Nephron progenitor cell (in vitro differentiated cells): ENCODE measurements at places on chromosomes 1 and 21.

GRCh38 chr1:201226178-201226514 is 35.5 kb downstream of the IGFN1 start:
- DNase-seq: no peak

- DNase-seq: no peak
These were observed 1.6 kb upstream of the TMEM63A start for GRCh38 chr1:225883616-225884265.

GRCh38 chr1:181095763-181096184 is 7.3 kb downstream of the IER5 start:
- DNase-seq: no peak

- no peak for DNase-seq
These were observed 22.4 kb downstream of the CNIH4 start for GRCh38 chr1:224378855-224379631.

- no peak for DNase-seq
These were observed 123.7 kb downstream of the DISC1 start for GRCh38 chr1:231750296-231750695.
